Omental fat pad (tissue), 4 donors: ENCODE measurements at places on chromosomes 2 and 18. TPM values are rescaled to one million over a fixed set of nuclear protein-coding genes. Genes with fewer than 3 reads are reported as not detected.

INHBB gene
- 6.7 TPM for total RNA-seq

PPP1R1C gene
- total RNA-seq: not detected

NR4A2 gene
- 14.1 TPM for total RNA-seq

MEX3C gene
- 27.9 TPM for total RNA-seq

TMEM37 gene
- 11.3 TPM for total RNA-seq

CYP26B1 gene
- 23.3 TPM for total RNA-seq

COL4A4 gene
- total RNA-seq: 0.38 TPM

ARHGAP28 gene
- total RNA-seq: 12.1 TPM

PNKD gene
- total RNA-seq: 28.8 TPM

DUSP2 gene
- total RNA-seq: 199 TPM

VWC2L gene
- not detected for total RNA-seq
